ENCODE measurements at places on chromosomes 13 and 19. TPM values are rescaled to one million over a fixed set of nuclear protein-coding genes. Genes with fewer than 3 reads are reported as not detected.

GRCh38 chr13:111359237-111359915, 38.9 kb downstream of the TEX29 start:
- no peak for DNase-seq
- H3K4me1 ChIP-seq: no peaks in the 10 kb centered on the region
- H3K36me3 ChIP-seq: no peaks in the 10 kb centered on the region
- H3K27ac ChIP-seq: no peak overlapping the region

GRCh38 chr19:41735071-41735600, 20.2 kb upstream of the CEACAM6 start:
- DNase-seq: no peak
- no peaks in the 10 kb centered on the region for H3K36me3 ChIP-seq
- H3K4me3 ChIP-seq: no peak overlapping the region
- H3K27ac ChIP-seq: no peak overlapping the region
- peaks cover 2% of the 10 kb centered on the region for H3K27me3 ChIP-seq

The SUGT1 gene
- polyA plus RNA-seq: 47.8 TPM

The YIF1B gene
- polyA plus RNA-seq: 46.6 TPM

The ZNF358 gene
- polyA plus RNA-seq: 23.5 TPM

The TEX101 gene
- 0.18 TPM for polyA plus RNA-seq

The ZNF583 gene
- 3.1 TPM for polyA plus RNA-seq
